ENCODE measurements at places on chromosomes 1 and 21. TPM values are rescaled to one million over a fixed set of nuclear protein-coding genes. Genes with fewer than 3 reads are reported as not detected.

DNA sequence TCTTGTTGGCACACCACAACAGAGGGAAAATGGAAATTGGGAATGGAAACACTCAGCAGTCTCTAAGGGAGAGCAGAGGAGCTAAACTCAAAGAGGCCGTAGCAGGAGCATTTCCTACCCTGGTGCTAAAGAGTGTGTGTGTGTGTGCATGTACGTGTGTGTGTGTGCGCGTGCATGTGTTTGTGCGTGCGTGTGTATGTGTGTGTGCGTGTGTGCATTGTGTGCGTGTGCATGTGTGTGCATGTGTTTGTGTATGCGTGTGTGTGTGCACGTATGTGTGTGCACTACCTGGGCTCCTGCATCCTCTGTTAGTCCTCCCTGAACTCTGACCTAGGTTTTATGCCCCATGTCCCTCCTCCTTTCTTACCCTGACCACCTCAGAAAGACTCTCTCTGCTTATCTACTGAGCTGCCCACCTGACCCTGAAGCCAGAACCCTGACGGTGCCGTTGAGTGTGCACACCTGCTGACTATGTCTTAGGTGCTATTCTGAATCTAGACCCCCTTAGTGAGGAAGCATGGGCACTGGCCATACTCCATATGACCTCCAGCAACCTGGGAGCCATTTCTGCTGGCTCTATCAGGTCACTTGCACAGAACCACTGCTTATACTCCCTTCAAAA, 157.1 kb upstream of the HMGB4 start:
- DNase-seq, result no peak

The ZNF695 gene
- 3.4 TPM for polyA plus RNA-seq

The F13B gene
- polyA plus RNA-seq, result not detected

- DNase-seq, result no peak
These were observed 745.5 kb downstream of the LRRIQ3 start for GRCh38 chr1:73452522-73452921.

DNA sequence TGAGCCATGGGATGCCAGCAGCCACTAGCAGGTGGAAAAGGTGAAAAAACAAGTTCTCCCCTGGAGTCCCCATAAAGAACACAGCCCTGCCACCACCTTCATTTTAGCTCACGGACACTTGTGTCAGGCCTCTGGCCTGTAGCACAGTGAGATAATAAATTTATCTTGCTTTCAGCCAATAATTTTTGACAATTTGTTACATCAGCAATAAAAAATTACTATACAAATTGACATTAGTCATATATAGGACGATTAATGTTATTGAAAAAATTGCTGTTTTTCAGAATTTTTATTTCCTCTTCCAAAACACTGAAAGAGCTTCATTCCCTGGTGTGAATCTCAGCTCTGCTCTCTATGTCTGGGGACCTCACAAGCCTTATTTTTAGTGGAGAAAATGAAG, 152.9 kb upstream of the ETV3 start:
- DNase-seq, result no peak

- DNase-seq, result no peak
These were observed 392.4 kb downstream of the KCNH1 start for GRCh38 chr1:210741564-210741963.

GRCh38 chr21:29382030-29382654, 83.4 kb downstream of the BACH1 start:
- DNase-seq, result no peak

The CTTNBP2NL gene
- 42.3 TPM for polyA plus RNA-seq

DNA sequence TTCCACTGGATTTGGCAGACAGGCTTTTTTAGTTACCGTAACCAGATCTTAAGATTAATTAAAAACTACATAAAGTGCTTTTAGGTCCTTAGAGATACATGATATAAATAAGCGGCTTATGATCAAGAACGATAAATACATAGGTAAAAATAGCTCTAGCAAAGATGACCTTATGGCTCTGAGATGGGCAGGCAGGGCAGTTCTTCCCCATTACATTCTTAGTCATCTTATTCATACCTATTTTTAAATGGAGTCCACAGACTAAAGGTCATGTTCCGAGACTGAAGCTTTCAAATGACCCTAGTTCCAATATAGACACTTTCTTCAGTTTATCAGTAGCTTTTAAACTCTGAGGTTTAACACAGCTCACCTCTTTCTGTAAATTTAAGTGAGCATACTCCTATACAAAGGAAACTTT, 4.3 kb downstream of the MCL1 start:
- DNase-seq, result no peak

- DNase-seq, result no peak
These were observed 9.6 kb downstream of the CAPN2 start for GRCh38 chr1:223721658-223722607.

Data from renal pelvis (tissue), 12 donors.